ENCODE measurements at places on chromosomes 3 and 15.

DNA sequence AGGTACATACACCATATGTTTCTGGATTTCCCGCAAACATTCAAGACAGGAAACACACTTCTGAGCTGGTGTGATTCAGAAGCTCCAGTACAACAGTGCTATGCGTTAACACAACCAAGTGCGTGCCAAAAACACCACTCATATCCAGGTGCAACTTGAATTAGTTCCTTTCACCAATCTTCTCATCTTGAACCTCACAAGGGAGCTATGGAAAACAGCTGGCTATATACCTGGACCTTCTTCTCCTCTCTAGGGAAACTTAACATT lies 31.3 kb downstream of the SUSD5 start:
- DNase-seq: no peak

GRCh38 chr3:48511551-48511950 lies 7.6 kb upstream of the SHISA5 start:
- DNase-seq: no peak

GRCh38 chr3:43217206-43217605 lies 69.1 kb upstream of the SNRK start:
- no peak for DNase-seq

DNA sequence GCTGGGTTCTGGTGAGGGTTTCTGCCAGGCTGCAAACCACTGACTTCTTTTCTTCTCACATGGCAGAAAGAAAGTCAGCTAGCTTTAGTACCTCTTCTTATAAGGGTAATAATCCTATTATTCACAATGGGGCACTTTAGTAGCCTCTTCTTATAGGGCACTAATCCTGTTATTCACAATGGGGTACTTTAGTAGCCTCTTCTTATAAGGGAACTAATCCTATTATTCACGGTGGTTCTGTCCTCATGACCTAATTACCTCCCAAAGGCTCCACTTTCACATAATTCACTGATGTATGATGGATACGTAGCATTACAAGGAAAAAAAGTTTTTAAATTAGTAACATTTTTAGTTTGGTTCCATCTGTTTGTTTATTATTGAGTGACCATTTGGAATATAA lies 671.3 kb downstream of the NSUN3 start:
- DNase-seq: no peak

DNA sequence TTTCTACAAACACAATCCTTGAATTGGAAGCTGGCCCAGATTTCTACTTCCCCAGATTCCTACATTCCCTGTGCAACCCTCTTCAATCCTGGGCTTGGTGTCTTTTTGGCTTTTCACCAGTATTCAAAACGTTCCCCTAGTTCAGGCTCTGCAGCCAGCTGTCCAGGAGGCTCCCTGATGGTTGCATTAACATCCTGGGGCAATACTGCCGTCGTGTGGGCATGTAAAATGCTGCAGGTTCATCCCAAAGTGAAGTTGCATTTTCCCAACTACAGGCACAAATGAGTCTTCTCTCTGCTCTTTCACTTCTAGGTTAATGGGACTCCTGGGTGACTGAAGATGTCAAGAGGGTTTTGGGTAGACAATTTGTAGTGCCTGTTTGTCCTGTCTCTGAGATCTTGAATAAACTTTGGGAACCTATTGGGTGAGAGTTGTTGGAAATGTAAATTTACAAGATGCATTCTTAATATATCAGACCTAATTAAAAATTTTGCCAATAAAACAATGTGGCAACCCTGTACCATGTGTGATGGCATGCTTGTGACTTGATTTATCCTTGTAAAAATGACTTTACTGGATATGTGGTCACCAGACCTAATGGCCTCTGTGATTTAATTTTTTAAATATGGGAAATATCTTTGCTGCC lies 28.6 kb downstream of the SOX14 start:
- peak; percentile 11 for DNase-seq

GRCh38 chr3:122415104-122415744 lies 638 bp downstream of the WDR5B start:
- DNase-seq: peak; percentile 48

GRCh38 chr3:132652640-132653270 lies 6.9 kb downstream of the ACAD11 start:
- no peak for DNase-seq

GRCh38 chr3:101458387-101458786 lies 54.6 kb downstream of the SENP7 start:
- no peak for DNase-seq

DNA sequence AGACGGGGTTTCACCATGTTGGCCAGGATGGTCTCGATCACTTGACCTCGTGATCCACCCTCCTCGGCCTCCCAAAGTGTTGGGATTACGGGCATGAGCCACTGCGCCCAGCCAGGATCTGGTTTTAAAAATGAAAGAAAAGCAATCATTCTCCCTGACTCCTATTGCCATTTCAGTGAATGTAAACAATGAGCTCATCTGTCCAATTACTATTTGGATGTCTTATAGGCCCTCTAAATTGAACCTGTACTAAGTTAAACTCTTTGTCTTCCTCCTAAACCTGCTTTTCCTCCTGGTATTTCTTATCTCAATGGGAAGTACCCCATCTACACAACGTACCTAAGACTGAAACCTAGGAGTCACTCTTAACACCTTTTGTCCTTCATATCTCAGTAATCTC lies 23.7 kb downstream of the PCYT1A start:
- DNase-seq: no peak

GRCh38 chr3:146682171-146682570 lies 77.0 kb upstream of the PLSCR5 start:
- no peak for DNase-seq

- no peak for DNase-seq
Measured at GRCh38 chr3:109804697-109805096, 467.4 kb upstream of the DPPA4 start.

DNA sequence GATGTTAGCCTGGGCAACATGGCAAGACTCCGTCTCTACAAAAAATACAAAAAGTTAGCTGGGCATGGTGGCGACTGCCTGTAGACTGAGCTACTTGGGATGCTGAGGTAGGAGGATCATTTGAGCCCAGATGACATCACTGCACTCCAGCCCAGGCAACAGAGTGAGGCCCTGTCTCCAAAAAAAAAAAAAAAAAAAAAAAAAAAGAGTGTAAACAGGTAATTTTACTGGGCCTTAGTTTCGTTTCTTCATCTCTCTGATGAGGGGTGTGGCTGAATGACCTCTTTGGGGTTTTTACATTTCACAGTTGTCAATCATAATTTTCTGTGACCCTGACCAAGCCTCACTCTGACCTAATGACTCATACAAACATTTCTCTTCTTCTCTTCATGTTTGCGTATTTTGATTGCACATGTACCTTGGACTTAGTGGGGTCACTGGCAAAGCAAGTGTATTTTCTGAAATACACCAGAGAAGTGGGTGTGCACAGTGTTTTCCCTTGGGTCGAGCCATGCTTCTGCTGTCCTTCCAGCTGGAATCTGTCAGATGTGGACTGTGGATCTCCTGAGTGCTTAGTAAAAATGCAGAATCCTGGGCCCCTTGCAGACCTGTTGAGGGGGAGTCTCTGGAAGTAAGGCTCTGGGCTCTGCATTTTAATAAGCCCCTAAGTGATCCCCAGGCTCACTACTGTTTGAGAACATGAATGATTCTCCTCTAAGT lies 140.5 kb downstream of the FNDC3B start:
- no peak for DNase-seq

DNA sequence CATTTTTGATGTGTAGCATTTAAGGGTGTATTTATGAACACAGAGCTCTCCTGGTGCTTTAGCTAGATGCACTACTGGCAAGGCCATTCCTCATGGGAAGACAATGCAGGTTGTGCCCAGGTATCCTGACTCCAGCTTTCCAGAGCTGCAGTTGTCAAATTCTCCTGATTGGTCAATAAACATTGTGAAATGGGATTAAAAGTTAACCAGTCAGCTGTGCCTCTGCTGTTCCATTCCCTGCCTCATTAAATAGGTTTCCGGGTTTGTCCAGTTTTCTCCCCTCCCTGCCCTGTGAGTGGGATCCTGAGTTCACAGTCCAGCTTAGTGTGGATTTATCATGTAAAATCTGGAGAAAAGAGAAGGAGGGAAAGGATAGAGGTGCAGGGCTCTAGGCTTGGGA lies 207.3 kb downstream of the SQOR start:
- DNase-seq: no peak

DNA sequence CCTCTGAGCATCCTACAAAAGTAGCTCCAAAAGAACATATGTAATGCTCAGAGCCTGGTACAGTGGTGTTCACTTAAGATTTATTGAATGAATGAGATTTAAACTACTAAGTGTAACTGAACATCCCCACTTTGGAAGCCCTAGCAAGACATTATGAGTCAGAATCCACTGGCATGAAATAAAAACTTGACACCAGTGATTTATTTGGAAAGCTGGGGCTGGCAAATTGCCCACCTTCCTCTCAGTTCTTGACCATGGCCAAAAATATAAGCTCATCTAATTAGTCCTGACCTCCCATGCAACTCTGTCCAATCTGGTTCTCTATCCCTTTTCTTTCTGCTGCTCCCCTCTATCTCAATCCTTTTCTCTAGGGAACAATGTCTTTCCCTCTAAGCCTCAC lies 418.0 kb downstream of the PLCL2 start:
- no peak for DNase-seq

GRCh38 chr15:77044228-77045042 lies 26.5 kb downstream of the TSPAN3 start:
- no peak for DNase-seq

GRCh38 chr3:13288732-13289718 lies 131.1 kb downstream of the NUP210 start:
- no peak for DNase-seq

GRCh38 chr3:186361762-186362536 lies at the start of gene DGKG:
DGKG (minus strand) TSS chr3:186362234; CDS start chr3:186320459, 41,775 bp downstream.
- DNase-seq: peak; percentile 7

DNA sequence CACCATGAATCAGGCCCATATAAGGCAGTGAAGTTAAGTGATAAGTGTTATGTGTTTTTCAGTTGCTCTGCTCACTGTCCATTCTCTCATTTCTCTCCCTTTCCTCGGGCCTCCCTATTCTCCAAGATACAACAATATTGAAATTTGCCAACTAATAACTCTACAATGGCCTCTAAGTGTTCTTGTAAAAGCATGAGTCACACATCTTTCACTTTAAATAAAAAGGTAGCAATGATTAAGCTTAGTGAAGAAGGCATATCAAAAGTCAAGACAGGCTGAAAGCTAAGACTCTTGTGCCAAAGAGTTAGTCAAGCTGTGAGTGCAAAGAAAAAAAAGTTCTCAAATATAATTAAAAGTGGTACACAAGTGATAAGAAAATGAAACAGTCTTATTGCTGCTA lies 675.4 kb downstream of the OTOL1 start:
- no peak for DNase-seq

- no peak for DNase-seq
Measured at GRCh38 chr3:133490468-133491351, 82.8 kb upstream of the CDV3 start.

- DNase-seq: no peak
Measured at GRCh38 chr15:85771781-85772445, 22.8 kb downstream of the KLHL25 start.
